HTR-8/SVneo (cell line): ENCODE measurements at places on chromosomes 2 and 18.

GRCh38 chr18:35089382-35089781, 48.2 kb downstream of the MAPRE2 start:
- no peak for DNase-seq

- DNase-seq = no peak
Observed at GRCh38 chr2:187301706-187302105, 146.3 kb downstream of the CALCRL start.

DNA sequence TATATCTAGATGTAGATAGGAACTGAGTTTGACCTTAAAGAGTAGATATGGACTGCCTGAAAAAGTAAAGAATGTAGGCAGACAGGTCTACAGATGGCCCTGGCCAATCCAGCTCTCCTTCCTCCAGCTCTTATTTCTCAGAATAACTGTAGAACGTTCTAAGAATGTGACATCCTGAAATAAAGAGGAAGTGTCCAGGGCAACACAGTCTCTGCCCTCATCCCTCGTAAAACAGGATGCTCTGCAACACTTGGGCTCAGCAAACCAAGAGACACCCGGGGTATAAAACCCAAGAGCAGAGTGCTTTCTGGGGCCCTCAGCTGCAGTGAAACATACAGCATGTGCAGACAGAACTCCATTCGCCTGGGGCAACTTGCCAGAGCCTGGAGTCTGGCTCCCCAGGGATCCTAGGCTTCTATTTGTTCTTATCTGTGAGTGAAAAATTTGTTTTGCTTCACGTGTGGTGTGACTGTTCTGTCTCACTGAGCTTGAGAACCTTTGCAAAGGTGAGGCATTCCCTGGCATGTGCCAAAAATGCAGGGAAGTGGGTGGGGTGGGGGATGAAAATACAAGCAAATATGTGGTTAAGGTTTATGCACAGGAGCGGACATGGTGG, 401.0 kb downstream of the SETBP1 start:
- no peak for DNase-seq

DNA sequence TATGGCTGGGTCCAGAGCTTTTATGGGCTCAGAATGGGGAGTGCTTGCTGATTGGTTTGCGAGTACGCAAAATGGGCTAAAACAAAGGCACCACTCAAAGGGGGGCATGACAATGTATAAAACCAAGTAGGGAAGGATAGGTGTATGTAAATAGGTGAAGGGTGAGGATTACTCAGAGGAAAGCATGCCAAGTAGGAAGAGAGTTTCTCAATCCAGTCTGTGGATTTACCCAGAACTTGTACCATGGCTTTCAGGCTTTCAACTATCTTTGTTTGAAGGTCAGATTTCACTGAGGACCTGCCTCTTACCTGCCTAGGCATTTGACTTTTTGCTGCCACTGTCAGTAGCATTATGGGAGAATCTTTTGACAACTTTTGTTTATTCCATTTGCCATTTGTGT, 92.3 kb downstream of the RAB3GAP1 start:
- no peak for DNase-seq

DNA sequence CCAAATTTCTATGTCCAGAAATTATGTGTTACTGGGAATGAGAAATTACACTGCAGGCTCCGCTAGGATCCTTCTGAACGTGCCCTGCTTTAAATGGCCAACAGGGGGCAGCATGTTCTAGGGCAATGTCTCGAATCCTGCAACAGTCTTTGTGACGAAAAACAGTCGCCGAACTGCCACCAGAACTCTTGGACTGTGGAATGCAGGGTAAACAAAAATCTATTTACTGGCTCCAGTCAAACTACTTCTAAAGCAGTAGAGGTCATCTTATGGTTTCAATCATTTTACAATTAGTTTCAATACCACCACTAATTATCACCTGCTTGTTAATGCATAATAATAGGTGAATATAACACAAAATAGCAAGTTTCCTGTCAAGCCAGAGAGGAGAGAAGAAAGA, 9.8 kb upstream of the ZNF397 start:
- peak; percentile 34 for DNase-seq

DNA sequence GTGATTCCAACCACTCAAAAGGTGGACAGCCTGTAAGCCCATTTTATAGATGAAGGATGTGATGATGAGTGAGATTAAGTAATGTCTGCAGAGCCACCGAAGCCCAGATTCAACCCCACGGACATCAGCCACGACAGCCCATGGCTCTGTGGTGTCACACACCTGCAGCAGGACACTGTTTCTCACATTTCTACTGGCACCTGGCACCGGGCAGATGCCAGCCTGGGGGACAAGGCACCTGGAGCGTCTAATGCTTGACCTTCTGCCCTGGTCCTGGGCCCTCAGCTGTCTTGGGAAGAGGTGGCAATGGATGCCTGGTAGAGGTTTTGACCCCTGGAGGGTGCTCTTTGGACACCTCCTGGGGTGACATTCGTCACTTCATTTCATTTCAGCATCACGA, 176.3 kb downstream of the ANAPC1 start:
- DNase-seq = no peak
